KG1 (cell line): ENCODE measurements at places on chromosomes 1 and 21.

GRCh38 chr1:163509114-163509513, 187.4 kb downstream of the NUF2 start:
- no peak for DNase-seq

GRCh38 chr1:20710469-20711284, 7.1 kb downstream of the KIF17 start:
- no peak for DNase-seq

- no peak for DNase-seq
These were observed 2.8 kb downstream of the ACTRT2 start for GRCh38 chr1:3024019-3024418.

DNA sequence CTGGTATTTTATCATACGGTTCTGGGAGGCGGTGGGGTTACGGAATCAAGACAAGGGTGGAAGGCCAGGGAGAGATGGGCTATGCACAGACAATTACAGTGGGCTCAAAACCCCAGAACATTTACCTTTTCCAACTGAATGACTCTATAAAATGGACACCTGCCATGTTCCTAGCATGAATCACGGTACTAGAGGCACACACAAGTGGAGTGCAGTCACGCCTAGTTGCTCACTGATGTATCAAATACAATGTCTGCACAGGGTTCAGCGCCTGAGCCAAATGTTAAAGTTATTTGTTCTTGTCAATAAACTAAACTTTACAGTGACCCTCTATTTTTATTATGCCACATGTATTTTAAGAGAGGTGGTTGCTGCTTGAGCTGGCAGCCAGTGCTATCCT, 121.4 kb downstream of the ATG4C start:
- DNase-seq, result no peak

DNA sequence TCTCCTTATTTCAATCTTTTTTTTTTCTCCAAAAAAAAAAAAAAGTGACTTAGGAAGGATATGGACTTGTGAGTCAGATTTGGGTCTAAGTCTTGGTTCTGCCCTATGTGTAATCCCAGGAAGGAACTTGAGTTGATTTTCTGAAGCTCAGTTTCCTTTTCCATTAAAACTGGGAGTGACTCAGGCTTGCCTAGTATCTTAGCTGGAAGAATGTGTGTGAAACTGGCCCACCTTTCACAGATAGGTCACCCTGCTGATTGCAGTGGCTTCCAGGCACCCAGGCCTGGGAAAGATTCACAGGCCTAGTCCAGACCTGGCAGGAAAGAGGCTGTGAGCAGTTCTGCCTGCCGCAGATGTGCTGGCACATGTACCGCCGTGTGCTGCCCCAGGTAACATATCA, 218.3 kb upstream of the HOOK1 start:
- no peak for DNase-seq

DNA sequence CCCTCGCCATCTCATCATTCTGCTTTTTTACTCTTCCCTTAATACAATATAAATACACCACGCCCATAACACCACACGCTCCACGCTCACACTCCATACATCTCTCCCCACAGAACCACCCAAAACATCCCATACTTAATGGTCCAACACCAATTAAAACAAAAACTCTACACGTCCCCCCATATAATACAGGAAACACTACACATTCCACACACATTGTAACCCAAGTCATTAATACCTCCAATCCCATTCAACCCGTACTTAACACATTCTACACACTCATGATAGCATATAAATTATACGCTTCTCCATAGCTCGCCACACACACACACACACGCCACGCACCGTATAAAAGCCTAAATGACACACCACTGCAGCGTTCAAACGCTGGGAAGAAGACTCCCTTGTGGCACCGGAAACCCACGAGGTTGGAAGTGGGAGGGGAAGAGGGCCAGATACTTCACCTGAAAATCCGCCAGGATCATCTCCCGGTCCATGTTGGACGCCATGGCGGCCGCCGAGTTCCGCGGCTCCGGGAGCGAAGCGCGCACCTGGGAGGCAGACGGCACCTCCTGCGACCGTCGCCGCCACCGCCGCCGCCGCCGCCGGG, 659 bp downstream of the FAF1 start:
- no peak for DNase-seq

GRCh38 chr1:87151500-87152421, 176.9 kb upstream of the LMO4 start:
- peak; percentile 65 for DNase-seq

DNA sequence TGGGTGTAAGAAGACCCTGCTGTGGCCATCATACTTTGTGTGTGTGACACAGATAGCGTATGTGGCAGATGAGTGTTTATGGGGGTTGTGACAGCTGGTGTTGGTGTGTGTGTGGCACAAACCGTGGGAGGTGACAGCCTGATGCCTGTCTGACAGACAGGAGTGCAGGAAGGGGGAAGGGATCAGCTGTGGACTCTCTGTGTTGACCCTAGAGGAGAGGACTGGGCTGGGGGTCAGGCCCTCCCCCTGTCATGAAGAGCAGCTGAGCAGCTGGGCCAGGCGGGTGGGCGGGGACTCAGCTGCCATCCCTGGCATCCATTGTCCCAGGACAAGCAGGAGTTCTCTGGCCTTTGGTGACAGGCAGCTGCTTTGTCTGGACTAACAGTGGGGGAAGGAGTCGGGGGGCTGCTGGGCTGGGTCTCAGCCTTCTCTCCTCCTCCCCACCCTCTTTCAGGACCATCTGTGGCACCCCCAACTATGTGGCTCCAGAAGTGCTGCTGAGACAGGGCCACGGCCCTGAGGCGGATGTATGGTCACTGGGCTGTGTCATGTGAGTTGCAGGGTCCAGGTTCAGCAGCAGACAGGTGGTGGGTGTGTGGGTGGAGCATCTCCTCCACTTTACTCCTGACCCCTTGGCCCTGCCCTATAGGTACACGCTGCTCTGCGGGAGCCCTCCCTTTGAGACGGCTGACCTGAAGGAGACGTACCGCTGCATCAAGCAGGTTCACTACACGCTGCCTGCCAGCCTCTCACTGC, 2.3 kb downstream of the PLK3 start:
- no peak for DNase-seq

DNA sequence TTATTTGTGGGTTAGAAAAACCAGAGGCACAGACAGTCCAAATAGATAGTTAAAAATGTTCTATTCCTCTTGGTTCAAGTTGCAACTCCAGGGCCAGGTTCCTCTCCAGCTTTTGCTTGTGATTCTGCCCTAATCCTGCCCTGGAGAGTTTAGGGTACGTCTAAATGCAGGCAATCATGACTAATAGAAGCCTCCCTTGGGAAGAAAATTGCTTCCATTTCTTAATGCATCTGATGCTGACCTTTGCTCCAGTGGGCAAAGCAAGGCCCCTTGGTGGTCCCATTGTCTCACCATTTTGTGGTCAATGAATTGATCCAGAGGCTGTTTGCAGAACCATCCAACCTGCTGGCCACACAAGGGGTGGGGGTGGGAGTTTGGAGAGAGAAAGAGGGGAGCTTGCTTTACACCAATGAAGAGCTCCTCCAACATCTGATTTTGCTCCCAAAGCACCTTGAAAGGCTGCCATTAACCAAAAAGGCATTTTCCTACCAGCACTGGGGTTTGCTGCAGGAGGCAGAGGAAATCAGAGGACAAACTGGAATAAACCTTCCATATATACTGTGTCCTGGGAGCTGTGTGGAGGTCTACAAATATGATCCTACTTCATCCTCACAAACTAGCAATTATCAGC, 31.3 kb downstream of the C8B start:
- no peak for DNase-seq

DNA sequence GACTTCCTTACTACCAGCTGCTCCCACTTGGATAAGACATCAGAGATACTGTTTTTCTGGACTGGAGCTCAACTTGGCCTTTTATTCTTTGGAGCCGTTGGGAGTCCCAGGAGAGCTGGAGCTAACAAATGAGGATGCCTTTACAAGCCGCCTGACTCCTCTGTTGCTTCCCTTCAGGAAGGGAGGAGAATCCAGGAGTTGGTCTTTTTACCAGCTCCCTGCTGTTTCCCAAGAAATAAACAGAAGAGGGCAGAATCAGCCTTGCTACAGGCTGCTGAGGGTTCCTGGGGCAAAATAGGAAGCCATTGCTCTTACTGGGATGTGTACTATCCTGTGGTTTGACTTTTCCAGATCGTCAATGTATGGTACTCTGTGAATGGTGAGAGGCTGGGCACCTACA, 1.5 kb downstream of the EIF3I start:
- DNase-seq, result no peak

DNA sequence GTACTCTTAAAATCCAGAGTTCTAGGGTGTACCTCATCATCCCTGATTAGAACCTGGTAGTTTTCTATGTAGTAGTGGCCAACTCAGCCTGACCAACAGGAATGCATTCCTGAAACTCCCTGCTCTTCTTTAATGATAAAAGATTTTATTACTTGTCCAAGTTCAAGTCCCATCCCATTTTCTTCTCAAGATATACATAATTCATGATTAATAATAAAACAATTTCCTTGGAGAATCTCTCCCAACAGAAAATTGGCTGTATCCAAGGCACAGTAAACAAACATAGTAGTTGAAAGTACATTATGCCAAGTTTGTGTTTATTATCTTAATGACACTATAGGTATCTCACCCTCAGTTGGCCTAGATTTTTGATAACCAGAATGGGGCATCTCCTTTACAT, 714.1 kb upstream of the ADAMTS5 start:
- DNase-seq, result no peak

GRCh38 chr1:61436016-61436415, 288.9 kb downstream of the TM2D1 start:
- no peak for DNase-seq

DNA sequence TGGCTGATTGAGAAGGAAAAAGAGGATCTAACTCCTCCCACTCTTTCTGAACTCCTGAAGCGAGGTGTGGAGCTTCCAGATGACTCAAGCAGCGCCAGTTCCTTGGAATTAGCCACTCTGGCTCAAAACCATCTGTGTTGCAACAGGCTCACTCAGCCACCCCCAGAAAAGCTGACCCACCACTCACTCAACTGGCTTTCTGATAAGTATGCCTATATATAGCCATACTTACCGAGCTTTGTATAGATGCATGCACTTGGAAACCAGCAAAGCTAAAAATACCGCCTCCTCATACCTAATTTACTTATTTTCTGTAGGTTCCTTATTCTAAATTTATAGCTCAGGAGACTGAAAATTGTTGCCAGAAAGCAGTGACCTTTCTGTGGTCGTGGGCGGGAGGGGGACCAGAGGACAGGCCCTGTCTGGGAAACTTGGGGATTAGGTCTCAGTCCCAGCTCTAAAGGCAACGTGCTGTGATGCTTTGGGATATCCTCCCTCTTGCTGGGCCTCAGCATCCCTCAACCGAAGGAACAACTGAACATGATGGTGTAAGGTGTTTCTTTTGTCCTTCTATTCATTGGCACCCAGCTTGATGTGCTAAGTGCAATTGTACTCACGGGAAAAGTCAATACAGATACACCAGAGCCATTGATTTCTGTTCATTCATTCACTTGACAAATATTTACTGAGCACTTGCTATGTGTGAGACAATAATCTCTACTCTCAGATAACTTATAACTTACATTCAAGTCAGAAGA, 65.7 kb downstream of the NENF start:
- DNase-seq, result no peak

- DNase-seq, result no peak
These were observed 10.1 kb downstream of the ZNF644 start for GRCh38 chr1:91011726-91012125.

DNA sequence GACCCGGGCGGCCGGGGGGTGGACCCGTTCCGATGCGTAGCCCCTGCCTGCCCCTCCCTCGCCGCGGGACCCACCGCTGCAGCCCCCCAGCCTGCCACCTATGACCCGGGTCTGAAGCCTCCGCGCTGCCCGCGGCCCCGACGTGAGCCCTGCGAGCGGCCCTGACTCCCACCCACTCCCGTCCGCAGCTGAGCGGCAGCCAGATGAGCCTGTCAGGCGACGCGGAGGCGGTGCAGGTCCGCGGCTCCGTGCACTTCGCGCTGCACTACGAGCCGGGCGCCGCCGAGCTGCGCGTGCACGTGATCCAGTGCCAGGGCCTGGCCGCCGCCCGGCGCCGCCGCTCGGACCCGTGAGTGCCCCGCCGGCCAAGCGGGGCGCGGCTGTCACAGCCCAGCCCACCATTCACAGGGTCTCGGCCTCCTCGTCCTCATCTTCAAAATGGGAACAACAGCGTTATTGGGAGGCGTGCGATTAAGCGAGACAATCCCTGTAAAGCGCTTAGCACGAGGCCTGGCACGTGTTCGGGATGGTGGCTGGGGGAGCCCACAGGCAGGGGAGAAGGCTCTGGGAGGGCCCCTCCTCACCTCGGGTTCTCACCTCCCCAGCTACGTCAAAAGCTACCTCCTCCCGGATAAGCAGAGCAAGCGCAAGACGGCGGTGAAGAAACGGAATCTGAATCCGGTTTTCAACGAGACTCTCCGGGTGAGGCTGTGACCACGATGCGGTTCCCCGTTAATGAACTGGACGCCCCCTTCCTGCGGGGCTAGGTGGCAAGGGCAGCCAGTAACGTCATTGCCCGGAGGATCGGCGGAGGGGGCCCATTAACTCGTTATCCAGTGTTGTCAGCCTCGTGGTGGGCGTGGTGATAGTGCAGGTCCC, 8.2 kb downstream of the SYTL1 start:
- no peak for DNase-seq

GRCh38 chr1:181139631-181140061, 51.1 kb downstream of the IER5 start:
- DNase-seq, result no peak

DNA sequence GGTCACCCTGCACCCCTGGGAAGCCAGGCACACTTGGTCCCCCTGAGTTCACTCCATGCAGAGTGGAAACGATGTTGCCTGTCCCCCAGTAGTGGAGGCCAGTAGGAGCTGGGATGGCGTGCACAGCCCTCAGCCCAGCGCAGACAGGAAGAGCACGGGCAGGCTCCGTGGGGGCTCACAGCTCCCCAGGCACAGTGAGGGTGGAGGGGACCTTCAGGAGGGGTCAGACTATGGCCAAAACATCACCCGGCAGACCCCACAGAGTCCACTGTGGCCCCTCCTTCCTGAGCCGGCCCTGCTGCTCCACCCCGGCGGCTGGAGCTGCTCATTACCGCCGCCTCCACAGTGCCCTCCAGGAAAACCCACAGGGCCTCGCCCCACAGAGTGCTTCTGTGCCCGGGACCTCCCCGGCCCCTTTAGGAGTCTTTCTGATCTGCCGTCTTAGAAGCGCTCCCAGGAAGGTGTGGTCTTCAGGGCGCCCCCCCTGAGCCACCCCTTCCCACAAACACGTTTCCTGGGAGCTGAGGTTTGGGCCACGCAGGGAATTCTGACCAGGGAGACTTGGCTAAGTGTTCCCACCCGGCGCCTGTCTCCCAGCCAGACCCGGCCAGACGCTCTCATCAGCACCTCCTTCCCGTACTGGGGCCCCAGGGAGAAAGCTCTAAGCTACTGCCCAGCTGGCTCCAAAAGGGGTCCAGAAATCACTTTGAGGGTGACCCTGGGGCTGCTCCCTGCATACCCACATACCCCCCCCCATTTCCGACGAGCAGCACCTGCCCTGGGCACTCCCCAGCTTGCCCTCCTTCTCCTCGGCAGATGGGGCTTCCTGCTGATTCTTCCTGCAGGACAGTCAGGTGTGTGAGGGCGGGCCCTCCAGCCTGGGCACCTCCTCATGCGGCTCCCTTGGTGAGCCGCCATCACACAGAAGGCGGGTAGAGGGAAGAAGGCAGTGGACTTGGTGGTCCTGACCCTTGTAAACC, 38.8 kb downstream of the RIPK4 start:
- DNase-seq, result no peak
